ENCODE measurements at places on chromosomes 7 and 10. TPM values are rescaled to one million over a fixed set of nuclear protein-coding genes. Genes with fewer than 3 reads are reported as not detected.

Gene PROSER2
- total RNA-seq: 11.8 TPM

Gene UNCX
- total RNA-seq: not detected

Gene VSTM2A
- not detected for total RNA-seq

Gene CUEDC2
- 25.9 TPM for total RNA-seq

Gene CALML5
- total RNA-seq: not detected

Gene DNAJC12
- total RNA-seq: not detected

Gene SPDYE11
- total RNA-seq: not detected

Gene MPP7
- total RNA-seq: 2.0 TPM

Gene AQP1
- 0.39 TPM for total RNA-seq

Gene CABCOCO1
- total RNA-seq: 3.5 TPM

Gene HYAL4
- not detected for total RNA-seq

Gene CHRM2
- total RNA-seq: 0.11 TPM

Gene AGAP9
- 3.5 TPM for total RNA-seq

Gene ERVW-1
- not detected for total RNA-seq

Gene LAMB4
- under 0.01 TPM for total RNA-seq

Gene GPR22
- total RNA-seq: not detected

Gene EGFR
- 125 TPM for total RNA-seq

Gene SEMA4G
- 0.79 TPM for total RNA-seq

Gene PAX4
- total RNA-seq: not detected

Gene PTPRN2
- total RNA-seq: under 0.01 TPM

Gene FAM221A
- 2.3 TPM for total RNA-seq

Gene AKR1C2
- total RNA-seq: 0.65 TPM

Gene SFTPA2
- not detected for total RNA-seq

Gene SPDYE16
- under 0.01 TPM for total RNA-seq

Gene MSS51
- 1.1 TPM for total RNA-seq

Gene VENTX
- not detected for total RNA-seq

Gene SLC13A4
- total RNA-seq: not detected

Gene FZD8
- total RNA-seq: 19.6 TPM

Gene LAMB1
- 302 TPM for total RNA-seq

Gene THSD7A
- total RNA-seq: under 0.01 TPM

Gene UCN3
- not detected for total RNA-seq

Gene CUL1
- 66.0 TPM for total RNA-seq

Gene SFTPA1
- total RNA-seq: not detected

Gene CTAGE6
- total RNA-seq: 5.9 TPM

Gene OR6V1
- total RNA-seq: not detected

Gene NUTM2A
- total RNA-seq: 3.9 TPM

Gene EVX1
- total RNA-seq: not detected

Gene FKBP6
- total RNA-seq: not detected

Gene SCART1
- 4.7 TPM for total RNA-seq

Gene AGR2
- total RNA-seq: 870 TPM

Gene WASHC2C
- total RNA-seq: 29.1 TPM

Gene OPALIN
- total RNA-seq: not detected

Gene GRIFIN
- not detected for total RNA-seq

Gene PSD
- 2.3 TPM for total RNA-seq

Gene RBP4
- 0.79 TPM for total RNA-seq

Gene SNCG
- total RNA-seq: 1.3 TPM

Gene ASAH2
- total RNA-seq: 0.54 TPM

Gene CDC14C
- 0.11 TPM for total RNA-seq

Gene AKR1C8
- total RNA-seq: not detected

Gene SLC29A4
- total RNA-seq: 0.43 TPM

Gene NME8
- total RNA-seq: not detected

Gene PTPRZ1
- not detected for total RNA-seq

Data from placental epithelial cell (primary cell).